ENCODE measurements at places on chromosomes 5 and 9. TPM values are rescaled to one million over a fixed set of nuclear protein-coding genes. Genes with fewer than 3 reads are reported as not detected.

Gene SPATA31E1
- total RNA-seq: not detected

DNA sequence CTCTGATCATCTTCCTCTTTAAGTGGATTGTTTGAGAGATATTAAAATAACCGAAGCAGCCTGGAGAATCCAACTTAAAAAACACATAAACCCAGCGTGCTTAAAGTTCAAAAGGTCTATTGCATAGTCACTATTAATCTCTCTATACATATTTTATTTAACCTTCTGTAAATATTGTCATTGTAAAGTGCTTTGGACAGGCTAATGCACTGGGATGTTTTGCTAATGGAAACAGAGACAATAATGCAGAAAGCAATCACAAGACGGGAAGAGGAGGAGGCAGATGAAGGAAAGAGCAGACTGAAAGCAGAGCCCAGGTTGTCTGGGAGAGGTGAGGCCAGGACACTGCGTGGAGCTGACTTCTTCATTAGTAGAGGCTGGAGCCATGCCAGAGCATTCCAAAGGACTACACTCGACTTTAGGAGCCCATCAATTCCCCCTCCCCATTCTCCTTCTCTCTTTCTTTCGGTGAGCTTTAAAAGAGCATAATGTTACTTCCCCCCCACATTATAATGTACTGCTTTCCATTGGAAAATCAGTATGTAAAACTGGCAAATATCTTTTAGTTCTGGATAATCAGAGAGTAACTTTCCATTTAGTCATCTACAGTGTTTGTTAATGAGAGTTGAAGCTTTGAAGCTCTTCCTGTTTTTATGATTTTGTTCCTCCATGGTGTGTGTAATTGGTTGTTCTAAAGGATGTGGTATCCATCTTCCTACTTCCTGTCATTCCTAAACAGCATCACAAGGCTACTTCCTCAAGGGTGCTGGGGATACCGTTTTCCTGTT, 307.3 kb upstream of the MPDZ start:
- DNase-seq: no peak

Gene SMARCA2
- 2.3 TPM for total RNA-seq

DNA sequence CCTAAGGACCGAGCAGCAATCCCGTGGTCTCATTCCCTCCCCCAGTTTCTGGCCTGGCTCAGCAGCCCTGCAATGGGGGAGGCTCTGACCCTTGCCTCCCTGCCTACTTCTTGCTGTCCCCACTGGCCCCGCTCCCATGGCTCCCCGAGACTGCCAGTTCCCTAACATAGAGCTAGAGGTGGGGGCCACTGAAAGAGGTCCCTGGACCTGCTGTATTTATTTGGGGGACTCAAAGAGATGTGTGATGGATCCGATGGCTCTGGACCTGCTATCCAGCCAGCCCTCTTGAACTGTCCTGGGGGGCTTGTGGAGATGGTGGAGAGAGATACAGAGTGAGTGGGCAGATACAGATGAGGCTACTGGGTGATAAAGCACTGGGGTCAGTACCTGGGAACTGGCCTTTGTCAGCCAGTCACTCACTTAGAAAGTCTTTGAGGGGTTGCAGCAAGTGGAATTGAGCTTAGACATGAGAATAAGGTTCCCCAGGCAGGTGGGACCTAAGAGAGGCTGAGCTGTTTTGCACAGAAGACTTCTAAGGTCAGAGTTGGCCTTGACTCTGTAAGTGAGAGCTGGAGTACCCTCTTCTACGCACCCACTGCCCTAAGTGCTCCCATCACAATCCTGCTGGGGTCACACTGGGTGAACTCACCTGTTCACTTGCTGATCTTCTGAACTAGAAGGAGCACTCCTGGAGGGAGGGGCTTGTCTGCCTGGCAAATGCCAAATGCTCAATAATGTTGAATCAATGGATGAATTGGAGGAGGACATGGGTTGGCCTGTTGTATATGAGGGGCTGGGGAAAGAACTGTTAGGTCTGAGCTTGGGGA, 42.9 kb downstream of the CXXC5 start:
- DNase-seq: no peak

Gene PCSK1
- total RNA-seq: 3.9 TPM

GRCh38 chr5:14551211-14551610, 30.4 kb upstream of the OTULINL start:
- DNase-seq: no peak
